ENCODE measurements at places on chromosomes 2 and 18.

GRCh38 chr18:9404565-9405060, 70.0 kb downstream of the TWSG1 start:
- peak; percentile 14 for DNase-seq

GRCh38 chr2:11326677-11327211, 17.7 kb downstream of the ROCK2 start:
- no peak for DNase-seq

- no peak for DNase-seq
Measured at GRCh38 chr2:55361465-55362189, 58.0 kb downstream of the CCDC88A start.

GRCh38 chr18:9433671-9434121, 41.6 kb upstream of the RALBP1 start:
- no peak for DNase-seq

DNA sequence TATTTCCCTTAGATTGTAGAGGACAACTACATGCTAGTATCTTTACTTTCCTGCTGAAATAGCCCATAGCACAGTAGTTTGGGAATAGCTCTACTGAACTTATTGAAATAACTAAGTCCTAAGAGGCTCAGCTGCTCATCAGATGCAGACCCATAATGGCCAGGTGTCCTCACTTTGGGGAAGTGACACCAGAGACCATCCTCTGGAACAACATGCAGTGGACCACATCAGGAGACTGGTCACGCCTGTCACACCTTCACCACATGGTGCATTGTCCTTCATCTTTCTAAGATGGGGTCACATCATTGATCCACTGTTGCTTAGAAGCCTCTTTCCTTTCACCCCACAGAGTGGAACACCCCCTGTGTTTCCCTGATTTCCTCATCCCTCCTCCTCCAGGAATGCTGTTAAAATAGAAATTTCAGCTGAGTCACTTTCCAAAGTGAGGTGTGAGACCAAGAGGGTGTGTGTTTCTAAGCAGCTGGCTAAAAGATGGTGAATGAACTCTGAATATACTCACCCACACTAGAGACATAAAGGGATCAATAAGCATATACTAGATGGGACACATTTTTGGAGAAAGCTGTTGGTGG, 215.2 kb upstream of the LRRTM1 start:
- no peak for DNase-seq

- DNase-seq = no peak
Measured at GRCh38 chr2:173087793-173088496, 12.3 kb downstream of the MAP3K20 start.
